RKO (cell line): ENCODE measurements at places on chromosomes 6 and 20.

DNA sequence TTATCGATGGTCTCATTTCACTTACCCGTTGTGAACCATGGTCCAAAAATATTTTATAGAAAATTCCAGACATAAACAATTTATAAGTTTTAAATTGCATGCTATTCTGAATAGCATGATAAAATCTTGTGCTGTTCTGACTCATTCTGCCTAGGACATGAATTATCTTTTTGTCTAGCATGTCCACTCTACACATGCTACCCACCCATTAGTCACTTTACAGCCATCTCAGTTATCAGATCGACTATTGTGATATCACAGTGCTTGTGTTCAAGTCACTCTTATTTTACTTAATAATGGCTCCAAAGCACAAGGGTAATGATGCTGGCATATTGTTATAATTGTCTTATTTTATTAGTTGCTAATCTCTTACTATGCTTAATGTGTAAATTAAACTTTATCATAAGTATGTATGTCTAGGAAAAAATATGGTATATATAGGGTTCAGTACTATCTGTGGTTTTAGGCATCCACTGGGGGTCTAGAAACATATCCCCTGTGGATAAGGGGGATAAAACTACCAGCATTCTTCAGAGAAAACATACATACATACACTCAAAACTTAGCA, 252.0 kb upstream of the HTR1E start:
- DNase-seq: no peak

- peak; percentile 88 for DNase-seq
These were observed 36.9 kb downstream of the ARHGAP18 start for GRCh38 chr6:129672881-129673631.

DNA sequence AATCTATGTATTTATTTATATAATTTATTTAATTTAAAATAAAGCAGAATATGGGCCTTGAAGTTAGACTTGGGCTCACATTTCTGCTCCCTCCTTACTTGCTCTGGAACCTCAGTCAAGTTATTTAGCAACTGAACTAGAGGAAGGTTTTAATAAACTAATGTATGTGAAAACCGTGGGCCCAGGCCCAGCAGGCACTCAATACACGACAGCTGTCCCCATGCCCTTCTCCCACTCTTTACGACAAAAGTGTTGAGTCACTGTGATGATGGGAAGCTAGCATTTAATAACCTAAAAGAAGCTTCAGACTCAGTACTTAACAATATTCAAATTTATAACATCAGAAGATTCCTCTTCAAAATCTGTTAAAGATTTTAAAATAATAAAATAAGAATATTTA, 46.7 kb downstream of the SERAC1 start:
- DNase-seq: no peak

- DNase-seq: no peak
These were observed 462.9 kb downstream of the COL12A1 start for GRCh38 chr6:74742793-74743508.

DNA sequence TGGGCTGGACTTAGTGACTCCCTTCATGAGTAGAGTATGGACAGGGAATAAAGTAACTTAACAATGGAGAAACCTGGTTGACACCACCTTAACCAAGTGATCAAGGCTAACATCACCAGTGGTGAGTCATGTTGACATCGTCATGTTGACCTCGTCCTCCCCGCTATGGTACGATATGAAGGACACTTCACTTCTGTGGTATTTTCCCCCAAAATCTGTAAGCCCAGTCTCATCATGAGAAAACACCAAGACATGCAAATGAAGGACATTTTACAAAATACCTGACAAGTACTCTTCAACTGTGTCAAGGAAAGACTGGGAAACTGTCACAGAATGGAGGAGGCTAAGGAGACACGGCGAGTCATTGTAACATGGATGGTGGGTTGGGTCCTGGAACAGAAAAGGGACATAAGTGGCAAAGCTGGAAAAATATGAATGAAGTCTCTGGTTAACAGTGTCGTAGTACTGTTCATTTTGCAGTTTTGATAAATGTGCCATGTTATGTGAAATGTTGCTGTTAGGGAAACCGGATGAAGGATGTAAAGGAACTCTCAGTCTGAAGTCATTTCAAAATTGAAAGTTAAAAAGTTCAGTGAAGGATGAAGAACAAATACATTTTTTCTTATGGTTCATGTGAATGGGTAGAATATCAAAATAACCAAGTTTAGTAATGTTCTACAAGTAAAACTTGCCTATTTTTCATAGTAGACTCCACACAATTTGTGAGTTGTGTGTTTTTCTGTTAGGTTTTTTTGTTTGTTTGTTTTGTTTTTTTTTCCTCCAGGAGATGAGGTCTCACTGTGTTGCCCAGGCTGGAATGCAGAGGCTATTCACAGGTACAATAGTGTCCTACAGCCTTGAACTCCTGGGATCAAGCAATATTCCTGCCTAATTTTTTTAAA, 247.5 kb downstream of the TMEM242 start:
- peak; percentile 71 for DNase-seq

DNA sequence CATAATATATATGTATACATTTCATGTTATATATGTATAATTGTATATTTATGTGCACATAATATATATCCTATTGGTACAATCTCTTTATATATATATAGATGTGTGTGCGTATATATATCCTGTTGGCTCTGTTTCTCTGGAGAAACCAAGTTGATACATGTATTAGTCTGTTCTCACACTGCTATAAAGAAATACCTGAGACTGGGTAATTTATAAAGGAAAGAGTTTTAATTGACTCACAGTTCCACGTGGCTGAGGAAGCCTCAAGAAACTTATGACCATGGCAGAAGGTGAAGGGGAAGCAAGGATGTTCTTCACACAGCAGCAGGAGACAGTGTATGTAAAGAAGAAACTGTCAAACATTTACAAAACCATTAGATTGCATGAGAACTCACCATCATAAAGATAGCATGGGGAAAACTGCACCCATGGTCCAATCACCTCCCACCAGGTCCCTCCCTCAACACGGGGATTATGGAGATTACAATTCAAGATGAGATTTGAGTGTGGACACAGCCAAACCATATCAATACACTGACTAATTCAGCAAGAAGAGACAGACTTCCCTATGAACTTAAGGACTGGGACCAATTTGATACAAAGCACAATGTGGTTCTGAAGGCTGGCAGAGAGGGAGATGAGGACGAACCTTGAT, 14.0 kb downstream of the CST3 start:
- no peak for DNase-seq

DNA sequence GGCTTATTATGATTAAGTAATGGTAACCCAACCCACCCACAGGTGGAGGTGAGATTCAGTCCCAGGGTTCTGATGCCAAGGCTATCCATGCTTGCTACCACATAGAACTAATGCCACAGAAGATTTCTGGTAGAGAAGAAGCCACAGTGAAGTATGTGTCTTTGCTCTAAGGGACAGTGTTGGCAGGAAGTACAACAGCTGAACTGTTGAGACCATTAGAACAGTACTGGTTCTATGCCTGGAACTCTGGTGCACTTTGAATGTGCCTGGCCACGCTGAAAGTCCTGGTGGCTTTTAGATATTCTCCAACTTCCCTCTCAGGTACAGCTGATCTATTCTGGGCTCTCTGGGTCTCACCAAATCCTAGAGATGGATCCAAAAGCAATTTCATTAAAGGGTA, 7.8 kb downstream of the STX7 start:
- no peak for DNase-seq

DNA sequence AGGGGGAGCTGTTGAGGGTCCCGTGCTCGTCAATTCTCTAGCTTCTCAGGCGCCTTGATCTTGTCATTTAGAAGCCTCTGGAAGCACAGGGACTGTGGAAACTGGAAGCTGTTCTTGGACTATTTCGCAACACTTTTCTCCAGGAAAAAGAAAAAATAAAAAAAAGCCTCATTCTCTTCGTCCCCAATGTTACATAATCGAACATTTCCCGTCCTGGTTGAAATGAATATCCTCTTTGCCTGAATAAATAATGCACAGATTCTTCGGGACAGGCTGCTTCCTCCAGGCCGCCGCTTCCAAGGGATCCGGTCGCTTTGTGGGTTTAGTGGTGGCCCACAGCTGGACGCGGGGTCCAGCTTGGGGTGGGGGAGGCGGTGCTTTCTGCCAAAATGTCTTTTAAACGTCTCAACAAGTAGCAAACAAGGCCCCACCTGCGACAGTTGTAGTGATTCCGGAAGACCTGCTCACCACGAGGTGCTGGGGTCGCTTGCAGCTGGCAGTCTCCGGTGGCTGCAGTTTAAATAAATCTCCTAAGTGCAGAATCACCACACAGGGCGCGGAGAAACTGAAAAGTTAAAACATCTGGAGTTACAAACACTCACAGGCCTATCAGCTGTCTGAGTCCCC, 125.9 kb upstream of the ESR1 start:
- DNase-seq: no peak

GRCh38 chr20:17710379-17711266, 10.9 kb downstream of the BANF2 start:
- no peak for DNase-seq

- no peak for DNase-seq
These were observed 77.4 kb downstream of the NDUFAF5 start for GRCh38 chr20:13862245-13862644.

DNA sequence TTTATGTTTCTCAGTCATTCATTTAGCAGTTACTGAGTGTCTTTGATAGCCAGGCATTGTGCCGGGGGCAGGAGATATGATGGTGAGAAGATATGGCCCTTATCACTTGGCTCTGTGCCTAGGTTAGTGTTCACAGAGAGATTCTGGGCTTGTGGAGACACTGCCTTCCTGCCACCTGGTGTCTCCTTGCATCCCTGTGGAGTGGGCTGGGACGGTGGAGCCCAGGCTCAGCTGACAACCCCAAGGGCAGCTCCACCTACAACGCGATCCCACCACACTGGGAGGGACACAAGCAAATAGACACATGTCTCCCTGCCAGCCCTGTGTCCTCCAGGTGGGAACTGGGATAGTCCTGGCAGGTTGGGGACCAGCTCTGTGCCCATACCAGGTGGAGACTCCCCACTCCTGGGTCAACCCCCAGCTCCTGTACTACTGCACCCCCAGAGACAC, 30.3 kb upstream of the VEGFA start:
- DNase-seq: no peak

DNA sequence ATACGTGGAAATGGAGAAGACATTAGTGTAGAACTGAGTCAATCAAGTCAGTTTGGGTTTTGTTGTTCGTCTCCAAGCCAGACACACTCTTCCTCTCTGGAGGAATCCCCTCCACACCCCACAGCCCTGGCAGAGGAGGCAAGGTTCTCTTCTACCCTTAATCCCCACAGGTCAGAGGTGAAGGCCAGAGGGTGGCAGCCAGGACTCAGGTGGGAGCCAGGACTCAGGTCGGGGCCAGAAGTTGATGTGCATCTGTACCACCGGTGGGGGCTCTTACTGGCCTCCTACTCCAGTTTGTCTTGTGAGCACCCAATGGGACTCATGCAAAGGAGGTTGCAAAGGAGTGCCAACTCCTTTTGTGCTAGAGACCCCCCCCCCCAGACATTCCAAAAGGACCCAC, 126.4 kb downstream of the TBXT start:
- no peak for DNase-seq

GRCh38 chr6:75096966-75097365, 108.9 kb downstream of the COL12A1 start:
- DNase-seq: no peak

DNA sequence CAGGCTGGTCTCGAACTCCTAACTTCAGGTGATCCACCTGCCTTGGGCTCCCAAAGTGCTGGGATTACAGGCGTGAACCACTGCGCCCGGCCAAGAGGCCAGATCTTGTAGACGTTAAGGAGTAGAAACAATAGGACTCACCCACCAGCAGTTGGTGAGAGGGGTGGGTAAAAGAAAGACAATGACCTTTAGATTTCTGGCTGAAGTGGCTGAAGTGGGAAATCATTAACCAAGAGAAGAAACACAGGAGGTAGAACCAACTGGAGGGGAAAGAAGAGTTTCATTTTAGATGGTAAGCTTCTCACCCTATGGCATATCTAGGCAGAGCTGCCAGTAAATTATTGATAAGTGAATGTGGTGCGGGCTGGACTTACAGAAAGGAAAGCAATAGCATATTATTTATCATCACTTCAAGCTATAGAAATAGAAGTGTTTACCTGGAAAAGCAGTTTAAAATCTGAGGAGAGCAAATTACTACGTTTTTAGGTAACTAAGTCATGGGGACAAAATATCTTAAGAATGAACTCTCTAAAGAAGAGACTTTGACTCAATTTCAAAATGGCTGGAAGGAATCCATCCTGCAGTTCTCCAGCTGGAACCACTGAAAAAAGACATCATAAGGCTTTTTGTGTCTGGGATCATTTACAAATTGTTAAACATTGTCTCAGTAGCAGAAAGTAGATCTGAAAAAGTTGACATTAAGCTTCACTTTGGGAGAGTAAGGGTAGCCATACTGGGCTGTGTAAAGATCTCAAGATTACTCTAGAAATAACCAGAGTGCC, 109.6 kb downstream of the ALDH8A1 start:
- DNase-seq: no peak

DNA sequence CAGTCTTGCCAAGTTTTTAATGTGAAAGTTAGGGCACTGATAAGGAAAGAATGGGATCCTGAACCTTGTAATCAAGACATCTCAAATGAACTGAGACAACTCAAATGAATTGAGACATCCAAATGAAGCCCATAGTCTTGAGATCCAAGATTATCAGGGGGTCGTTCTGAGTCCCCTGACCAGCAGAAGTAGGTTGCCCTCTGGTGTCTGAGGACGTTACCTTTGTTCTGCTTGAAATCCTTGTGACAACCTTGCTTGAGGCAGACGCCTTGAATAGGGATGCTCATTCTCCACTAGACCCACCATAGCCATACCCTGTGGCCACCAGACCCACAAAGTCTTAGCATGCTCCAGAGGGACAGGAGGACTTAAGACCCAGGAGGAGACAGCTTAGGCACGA, 37.7 kb downstream of the ZBTB9 start:
- DNase-seq: no peak

GRCh38 chr20:52244702-52245101, 53.1 kb upstream of the ZFP64 start:
- DNase-seq: no peak

- no peak for DNase-seq
These were observed 1075.6 kb upstream of the GJE1 start for GRCh38 chr6:141056945-141057625.

DNA sequence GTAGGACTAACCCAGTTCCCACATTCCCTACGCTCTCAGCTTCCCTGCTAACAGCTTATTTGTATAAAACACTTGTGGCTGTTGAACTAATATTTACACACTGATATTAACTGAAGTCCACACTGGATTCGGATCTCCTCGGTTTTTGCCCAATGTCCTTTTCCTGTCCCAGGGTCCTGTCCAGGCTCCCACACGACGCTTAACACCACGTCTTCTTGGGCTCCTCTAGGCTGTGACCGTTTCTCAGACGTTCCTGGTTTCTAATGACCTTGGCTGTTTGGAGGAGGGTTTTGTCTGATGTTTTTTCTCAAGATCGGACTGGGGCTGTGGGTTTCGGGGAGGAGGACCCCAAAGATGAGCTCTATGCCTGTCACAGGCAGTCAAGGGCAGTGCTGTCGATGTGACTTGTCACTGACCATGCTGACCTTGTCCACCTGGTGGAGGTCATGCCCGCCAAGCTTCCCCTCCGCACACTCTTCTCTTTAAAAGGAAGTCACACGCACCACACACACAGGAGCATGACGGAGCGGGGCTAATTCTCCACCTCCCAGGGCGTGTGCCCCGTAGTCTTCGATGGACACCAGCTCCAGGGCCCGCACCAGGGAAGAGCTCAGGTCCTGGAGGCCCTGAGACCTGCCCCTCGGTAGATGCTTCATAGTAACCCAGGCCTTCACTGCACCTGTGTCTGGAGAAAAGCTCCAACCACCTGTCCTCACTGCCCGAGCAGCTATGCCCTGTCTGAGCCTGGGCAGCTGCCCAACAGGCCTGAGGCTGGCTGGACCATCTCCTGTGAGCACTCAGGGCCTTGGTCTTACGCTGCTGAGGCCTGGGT, 72.0 kb downstream of the TTLL2 start:
- DNase-seq: no peak
